ENCODE measurements at places on chromosomes 12 and 14.

- no peak for DNase-seq
These were observed 143.6 kb downstream of the PHLDA1 start for GRCh38 chr12:75887979-75888378.

DNA sequence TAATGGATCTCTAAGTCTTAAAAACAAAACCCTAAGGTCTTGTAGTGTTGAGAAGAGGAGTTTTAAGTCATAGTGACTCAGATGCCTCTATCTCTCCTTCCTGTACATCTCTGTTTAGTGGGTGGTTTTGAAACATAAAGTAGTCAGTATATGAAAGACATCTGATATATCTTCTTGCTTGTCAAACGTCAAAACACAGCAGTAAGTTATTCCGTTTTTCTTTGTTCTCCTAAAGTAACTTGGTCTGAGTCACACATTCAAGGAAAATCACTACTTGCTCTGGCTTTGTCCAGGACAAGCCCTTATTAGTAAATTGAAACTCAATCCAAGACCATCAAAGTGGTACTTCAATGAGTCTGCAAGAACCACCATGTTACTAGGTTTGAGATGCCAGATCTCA lies 1172.5 kb downstream of the BCL11B start:
- no peak for DNase-seq

- no peak for DNase-seq
These were observed 29.3 kb downstream of the GRIN2B start for GRCh38 chr12:13952096-13952495.

- no peak for DNase-seq
These were observed 76.7 kb downstream of the NKX2-1 start for GRCh38 chr14:36443374-36443773.

- DNase-seq: no peak
These were observed 10.9 kb downstream of the MTA1 start for GRCh38 chr14:105430565-105430964.

GRCh38 chr12:14849661-14850060 lies 6.3 kb upstream of the ART4 start:
- no peak for DNase-seq

GRCh38 chr12:118107011-118107410 lies 3.2 kb upstream of the VSIG10 start:
- DNase-seq: no peak

DNA sequence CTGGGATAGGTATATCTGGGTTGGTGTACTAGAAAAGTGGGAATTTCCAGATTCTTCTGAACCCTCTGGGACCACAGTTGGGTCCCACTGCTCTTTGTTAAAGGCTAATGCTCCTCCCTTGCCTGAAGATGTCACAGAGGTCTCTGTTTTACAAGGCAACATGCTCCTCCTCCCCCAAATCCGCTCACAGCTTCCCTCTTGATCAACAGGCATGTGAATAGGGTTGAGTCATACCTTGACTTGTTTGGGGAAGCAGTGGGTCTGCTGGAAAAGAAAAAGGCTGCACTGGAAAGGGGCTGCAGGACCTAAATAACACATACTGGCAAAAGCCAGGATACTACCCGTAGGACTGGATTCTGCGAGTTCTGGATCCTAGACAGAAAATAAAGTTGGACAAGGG lies 165.4 kb upstream of the TMEM260 start:
- no peak for DNase-seq

DNA sequence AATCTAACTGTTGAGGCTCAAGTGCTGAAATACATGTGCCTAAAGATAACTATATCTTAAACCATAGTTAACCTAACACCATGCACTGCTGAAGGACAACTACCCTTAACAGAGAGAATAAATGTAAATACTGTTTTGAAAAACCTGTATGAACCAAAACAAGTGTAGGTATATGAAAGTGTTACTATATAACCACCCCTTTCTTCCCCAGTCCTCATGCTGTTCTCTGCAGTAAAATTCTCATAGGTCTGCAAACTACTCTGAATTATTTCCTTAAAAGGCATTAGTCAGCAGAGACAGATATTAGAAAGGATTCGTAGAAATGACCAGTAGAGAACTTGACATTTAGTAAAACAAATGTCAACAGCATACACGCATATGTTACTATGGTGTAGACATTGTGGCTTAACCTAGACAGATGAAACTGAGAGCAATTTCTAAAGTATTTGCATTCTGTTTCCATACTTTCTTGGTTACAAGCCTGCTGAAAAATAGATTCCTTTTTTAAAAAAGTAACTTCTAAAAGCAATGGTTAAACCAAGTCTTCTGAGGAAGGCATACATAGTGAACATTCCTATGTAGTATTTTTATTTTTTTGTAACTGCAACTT lies 13.9 kb downstream of the CSRP2 start:
- DNase-seq: no peak

GRCh38 chr14:87231336-87232026 lies 761.5 kb downstream of the GALC start:
- no peak for DNase-seq

GRCh38 chr14:68656452-68656851 lies 136.4 kb downstream of the ZFP36L1 start:
- no peak for DNase-seq

DNA sequence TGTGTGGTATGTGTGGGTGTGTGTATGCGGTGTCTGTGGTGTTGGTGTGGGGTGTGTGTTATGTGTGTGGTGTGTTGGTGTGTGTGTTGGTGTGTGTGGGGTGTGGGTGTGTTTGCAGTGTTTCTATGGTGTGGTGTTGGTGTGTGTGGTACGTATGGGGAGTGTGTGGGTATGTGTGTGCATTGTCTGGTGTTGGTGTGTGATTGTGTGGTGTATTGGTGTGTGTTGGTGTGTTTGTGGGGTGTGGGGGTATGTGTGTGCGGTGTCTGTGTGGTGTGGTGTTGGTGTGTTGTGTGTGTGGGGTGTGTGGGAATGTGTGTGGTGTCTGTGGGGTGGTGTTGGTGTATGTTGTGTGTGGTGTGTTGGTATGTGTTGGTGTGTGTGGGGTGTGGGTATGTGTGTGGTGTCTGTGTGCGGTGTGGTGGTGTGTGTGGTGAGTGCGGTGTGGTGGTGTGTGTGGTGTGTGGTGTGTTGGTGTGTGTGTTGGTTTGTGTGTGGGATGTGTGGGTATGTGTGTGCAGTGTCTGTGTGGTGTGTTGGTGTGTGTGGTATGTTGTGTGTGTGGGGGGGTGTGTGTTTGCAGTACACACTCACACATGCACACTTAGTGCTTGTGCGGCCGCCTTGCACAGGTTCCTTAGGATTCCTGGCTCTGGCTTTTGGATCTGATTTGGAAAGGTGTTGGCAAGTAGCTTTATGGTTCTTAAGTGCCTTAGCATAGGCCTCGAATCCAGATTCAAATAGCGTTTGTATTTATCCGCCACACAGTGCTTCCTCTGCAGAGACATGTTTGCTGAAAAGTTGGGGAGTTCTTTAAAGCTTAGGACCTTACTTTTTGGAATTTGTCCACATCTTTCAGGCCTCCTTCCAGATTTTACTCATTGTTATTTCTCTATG lies 16.4 kb downstream of the MLXIP start:
- no peak for DNase-seq
